ENCODE measurements at places on chromosomes 5 and 9.

GRCh38 chr5:139392324-139392677 is 2.6 kb upstream of the MZB1 start:
- DNase-seq = no peak

DNA sequence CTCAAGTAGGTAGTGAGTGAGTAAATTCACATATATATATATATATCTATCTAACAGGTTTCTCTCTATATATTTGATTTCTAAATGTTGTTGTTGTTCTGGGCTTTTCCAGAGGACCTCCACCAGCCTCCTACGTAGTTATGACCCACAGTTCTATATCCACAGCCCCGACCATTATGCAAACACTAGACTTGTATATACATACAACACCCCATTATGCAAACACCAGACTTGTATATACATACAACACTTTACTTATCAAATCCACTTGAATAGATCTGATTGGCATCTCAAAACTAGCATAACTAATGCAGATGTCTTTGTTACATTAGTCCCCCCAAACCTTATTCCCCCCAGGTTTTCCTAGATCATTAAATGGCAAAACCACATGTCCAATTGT is 108.7 kb downstream of the JAKMIP2 start:
- DNase-seq = no peak

- DNase-seq = no peak
These were observed 155.3 kb downstream of the ISOC1 start for GRCh38 chr5:129249886-129250285.

DNA sequence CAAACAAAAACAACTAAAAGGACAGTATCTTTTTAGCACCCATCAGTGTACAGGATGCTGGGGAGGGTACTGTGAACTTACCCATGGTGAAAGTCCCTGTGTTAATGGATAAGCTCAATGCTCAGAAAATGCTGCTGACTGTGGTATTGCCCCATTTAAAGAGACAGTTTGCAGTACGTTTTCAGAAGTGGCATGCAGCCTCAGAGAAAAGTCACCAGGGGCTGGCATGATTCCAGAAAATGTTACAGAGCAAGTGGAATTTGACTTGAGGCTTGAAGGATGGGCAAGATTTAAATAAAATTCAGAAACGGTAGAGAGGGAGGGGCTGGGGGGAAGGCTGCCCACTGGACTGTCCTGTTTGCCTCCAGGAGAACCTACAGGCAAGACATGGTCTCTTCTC is 7.2 kb downstream of the S1PR3 start:
- DNase-seq = no peak

DNA sequence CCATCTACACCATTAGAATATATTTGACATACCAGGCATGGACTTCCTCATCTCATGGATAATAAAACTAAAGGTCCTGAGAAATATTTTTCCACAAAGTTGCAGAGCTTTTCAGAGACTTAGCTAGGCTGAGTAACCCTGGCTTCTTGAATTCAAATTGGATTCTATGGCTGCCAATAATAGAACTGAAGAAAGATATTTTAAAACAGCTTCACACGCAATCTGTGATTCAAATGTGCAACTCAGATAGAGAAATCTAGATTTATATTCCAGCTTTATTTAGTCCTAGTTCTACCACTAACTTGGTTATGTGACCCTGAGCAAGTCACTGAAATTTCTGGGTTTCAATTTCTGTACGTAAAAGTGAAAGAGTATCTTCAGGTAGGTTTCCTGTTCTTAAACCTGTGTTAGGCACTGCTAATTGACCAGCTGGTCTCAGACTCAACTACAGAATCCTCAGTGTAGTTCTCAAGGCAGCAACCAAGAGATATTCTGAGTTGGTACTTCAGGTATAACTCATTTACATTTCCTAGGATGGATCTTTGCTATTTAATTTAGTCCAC is 235.3 kb downstream of the GABRB2 start:
- no peak for DNase-seq

DNA sequence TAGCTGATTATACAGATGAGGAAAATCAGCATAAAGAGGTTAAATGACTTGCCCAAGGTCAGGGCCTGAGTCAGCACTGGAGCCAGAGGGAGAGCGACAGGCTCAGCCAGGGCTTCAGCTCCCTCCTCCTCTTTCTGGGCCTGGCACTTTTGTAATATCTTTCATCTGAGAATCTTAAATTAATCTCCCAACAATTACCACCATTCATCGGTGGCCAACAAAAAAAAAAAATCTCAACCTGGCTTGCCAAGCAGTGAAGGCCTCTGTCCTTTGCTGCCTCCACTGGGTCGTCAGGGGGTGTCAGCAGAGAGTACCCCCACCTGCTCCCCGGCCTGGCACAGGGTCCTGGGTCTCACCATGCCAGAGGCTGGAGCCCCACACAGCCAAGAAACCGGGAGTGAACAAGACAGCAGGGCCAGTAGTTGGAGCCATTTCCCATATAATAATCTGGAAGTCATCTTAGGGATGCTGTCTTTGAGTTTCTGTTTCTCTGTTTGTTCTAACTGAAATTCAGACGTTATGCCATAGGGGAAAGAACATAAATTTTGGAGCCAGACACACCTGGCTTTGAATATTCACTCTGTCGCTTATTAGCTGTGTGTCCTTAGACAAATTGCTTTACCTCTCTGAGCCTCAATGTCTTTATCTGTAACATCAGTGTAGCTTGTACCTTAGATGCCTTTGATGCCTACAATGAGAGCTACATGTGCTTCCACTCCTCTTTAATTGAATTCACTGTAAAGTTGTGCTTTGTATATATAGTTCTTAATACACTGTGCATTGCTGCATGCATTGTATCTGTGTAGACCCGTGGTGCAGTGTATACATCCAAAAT is 299.9 kb upstream of the MSX2 start:
- DNase-seq = no peak

DNA sequence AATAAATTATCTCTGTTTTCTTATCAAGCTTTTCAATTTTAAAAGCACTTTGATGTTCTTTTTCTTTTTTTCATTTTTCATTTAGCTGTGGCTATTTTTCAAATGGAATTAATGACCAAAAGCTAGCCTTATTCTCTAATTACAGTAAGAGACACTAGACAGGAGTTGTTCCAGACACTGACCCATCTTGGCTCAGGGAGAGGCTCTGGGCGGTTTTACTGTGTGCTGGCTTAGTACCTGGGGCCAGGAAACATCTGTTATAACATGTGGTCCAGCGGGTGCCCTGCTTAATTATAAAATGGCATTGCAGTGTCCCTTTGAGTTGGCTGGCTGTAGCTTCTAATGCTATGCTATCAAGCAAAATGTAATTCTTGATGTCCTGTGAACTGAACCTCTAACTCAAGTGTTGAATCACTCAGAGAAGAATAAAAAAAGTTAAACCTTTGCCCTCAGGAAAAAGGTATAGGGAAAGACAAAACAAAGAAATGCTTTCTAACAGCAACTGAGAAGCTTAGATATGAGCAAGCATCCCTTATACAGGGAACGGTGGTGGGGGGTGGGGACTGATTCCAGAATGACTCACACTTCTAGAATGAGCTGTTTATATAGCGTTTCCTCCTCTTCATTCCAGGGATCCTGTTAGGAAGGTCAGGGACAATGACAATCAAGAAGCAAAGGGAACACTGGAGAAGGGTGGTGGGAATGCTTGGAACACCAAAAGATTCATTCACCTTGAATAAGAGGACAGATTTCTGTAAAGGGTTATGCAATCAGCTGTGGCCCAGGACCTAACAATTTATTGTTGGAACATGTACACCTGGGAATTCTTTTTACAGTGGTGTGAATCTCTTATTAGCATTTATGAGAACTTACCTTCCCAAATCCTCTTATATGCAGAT is 58.7 kb upstream of the NFIB start:
- DNase-seq = no peak

- no peak for DNase-seq
These were observed 50.6 kb downstream of the SIL1 start for GRCh38 chr5:139147483-139148087.

GRCh38 chr9:83236029-83236696 is 173.2 kb upstream of the RASEF start:
- DNase-seq = no peak

DNA sequence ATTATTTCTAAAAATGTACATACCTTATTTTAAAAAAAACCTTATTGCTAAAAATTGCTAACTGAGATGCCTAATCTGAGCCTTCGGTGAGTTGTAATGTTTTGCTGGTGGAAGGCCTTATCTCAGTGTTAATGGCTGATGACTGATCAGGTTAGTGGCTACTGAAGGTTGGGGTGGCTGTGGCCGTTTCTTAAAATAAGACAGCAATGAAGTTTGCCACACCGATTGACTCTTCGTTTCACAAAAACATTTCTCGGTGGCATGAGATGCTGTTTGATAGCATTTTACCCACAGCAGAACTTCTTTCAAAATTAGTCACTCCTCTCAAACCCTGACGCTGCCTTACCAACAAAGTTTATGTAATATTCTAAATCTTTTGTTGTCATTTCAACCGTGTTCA is 14.7 kb downstream of the CENPK start:
- no peak for DNase-seq

GRCh38 chr9:71719562-71719961 is 48.8 kb downstream of the CEMIP2 start:
- DNase-seq = no peak

DNA sequence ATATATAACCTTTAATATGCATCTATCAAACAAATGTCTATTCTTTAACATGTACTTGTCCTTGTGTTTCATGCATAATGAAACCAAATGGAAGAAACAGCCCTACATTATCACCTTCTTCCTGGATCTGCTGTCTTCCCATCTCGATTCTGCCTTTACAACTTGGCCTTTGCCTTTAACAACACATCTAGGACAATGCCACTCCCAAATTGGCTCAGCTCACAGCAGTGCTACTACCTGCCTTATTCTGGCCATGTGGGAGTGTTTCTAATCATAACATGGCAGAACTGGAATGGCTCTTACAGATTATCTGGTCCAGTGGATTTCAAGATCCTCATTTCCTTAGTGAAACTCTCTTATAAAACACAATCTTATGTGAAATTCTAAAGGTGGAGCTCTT is 176.5 kb downstream of the CARTPT start:
- no peak for DNase-seq

GRCh38 chr5:2371419-2371710 is 380.1 kb downstream of the IRX2 start:
- DNase-seq = no peak

- DNase-seq = no peak
These were observed 50.7 kb downstream of the ADAM19 start for GRCh38 chr5:157524887-157525286.

DNA sequence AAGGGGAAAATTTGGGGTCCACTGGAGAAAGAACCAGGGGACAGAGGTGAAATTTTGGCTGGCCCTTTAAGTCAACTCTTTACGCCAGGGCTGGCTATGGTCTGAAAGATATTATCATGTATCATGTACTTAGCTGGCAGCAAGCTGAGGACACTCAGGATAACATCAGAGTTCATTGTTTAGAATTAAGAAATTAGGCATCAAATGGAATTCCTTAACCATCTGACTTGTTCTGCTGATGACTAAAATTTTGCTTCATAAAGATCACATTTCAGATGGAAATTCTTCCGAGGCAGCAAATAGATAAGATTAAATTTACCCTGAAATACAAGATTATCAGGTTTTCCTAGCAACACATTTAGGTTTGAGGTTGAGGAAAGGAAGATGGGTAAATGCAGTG is 269.4 kb upstream of the KLF9 start:
- DNase-seq = no peak

- no peak for DNase-seq
These were observed 138.0 kb upstream of the EFNA5 start for GRCh38 chr5:107808671-107809137.

DNA sequence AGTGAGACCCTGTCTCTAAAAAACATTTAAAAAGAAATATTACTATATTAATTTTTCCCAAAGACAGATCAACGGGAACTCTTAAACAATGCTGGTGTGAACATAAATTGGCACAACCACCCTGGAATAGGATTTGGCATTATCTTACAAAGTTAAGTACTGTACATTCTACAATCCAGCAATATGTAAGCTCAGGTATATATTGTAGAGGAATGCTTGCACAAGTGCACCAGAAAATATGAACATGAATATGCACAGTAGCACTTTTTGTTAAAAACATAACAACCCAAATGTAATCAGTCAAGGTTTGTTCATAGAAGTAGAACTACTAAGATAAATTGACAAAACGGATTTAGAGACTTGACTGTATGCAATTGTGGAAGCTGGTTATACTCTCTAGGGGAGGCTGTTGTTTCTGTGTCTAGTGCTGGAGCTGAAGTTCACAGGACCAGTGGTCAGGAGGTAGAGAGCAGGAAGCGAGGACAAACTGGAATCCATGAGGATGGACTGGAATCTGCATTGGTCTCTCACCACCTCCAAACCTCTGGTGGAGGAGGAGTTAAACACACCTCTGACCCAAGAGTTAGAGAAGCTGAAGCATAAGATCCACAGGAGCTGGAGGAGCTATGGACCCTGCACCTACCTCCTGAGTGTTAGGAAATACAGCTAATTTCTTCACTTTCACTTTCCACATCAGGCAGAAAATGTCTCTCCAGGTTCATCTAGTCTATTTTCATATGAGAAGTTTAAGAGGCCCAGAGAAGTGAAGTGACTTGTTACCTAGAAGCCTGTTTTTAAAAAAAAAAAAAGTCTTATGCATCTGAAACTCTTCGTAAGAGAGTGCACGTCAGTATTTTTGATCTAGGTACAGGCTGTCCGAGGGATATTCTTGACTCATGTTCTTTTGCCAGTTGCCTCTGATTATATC is 20.3 kb upstream of the RIC1 start:
- DNase-seq = no peak

DNA sequence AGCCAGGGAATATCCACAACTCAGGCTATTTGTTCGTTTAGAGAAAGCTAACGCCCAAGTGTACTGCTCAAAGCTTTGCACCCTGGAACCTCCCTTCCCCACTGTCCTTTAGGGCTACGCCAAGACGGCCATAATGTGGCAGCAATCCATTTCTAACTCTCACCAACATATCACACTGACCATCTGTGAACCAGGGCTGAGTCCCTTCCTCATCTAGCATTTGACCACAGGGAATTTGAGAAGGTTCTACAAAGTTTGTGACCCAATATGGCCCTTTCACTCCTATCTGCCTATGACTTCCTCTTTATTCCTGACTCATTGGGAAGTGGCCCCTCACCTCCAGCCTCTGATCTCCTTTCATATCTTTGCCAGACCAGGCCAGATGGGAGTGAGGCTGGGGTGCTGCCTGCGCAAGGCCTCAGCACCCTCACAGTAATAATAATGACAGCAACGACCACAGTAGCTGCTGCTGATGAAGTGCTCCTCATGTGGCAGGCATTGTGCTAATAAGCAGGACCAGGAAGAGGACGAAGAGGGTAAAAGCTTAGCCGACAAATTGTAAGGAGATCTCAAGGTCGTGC is 9.3 kb upstream of the ARAP3 start:
- DNase-seq = no peak

Measured in brain pericyte (primary cell).